Stimulated activated CD4-positive, alpha-beta T cell treated with anti-CD3 and anti-CD28 coated beads, Interleukin-15, amount 100 ng/mL, for 48 hours (primary cell): ENCODE measurements at places on chromosomes 3 and 15.
A peak's percentile ranks its signal among the peaks of the same experiment; 100 is the strongest.

- no peak for DNase-seq
Measured at GRCh38 chr3:123683505-123684154, 98.8 kb upstream of the HACD2 start.

DNA sequence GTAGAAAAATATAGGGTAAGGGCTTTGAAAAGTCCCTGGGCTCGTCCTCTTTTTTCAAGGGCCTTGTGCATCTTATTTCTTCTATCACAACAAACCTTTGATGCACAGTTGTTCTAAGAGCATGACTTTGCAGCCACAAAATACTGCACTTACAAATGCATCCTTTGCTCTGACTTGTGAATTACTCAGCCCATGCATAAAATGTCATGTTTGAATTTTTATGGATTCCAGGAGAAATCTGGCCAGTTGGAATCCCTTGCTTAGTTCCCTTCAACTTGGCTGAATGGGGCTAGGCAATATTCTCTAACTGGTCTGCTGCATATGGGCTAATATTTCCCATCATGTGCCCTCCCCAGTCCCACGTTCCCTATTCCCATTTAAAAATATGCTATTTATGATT, 523.9 kb upstream of the RGMA start:
- DNase-seq, result no peak

GRCh38 chr3:27568393-27568792, 84.2 kb upstream of the SLC4A7 start:
- no peak for DNase-seq

DNA sequence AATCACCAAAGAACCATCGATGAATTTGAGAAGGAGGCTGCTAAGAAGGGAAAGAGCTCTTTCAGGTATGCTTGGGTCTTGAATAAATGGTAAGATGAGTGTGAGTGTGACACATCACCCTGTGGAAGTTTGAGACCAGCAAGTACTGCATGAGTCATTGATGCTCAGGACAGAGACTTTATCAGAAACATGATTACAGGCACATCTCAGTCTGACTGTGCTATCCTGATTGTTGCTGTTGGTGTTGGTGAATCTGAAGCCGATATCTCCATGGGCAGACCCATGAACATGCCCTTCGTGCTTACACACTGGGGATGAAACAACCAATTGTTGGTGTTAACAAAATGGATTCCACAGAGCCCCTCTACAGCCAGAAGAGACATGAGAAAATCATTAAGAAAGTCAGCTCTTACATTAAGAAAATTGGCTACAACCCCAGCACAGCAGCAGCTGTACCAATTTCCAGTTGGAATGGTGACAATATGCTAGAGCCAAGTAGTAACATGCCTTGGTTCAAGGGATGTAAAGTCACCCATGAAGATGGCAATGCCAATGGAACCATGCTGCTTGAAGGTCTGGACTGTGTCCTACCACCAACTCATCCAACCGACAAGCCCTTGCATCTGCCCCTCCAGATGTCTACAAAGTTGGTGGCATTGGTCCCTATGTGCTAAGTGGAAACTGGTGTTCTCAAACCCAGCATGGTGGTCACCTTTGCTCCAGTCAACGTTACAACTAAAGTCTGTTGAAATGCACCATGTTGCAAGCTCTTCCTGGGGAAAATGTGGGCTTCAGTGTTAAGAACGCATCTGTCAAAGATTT, 20.5 kb downstream of the TM4SF4 start:
- no peak for DNase-seq

DNA sequence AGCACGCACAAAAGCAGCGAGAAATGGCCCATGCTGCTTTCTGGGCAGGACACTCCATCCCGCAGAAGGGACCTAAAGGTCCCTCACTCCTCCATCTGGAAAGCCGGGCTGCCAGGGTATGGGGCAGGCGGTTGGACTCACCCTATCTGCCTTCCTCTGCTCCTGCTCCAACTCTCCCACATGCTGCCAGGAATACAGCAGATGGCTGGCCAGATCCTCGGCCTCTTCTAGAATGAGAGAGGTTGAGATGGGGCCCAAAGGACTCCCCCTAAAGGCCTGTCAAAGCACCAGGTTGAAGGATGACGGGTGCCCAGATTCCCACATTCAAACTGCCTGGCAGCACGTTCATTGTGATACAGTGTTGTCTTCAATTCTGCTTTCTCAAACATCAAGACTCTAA, 85.1 kb upstream of the C2CD4B start:
- DNase-seq, result no peak

DNA sequence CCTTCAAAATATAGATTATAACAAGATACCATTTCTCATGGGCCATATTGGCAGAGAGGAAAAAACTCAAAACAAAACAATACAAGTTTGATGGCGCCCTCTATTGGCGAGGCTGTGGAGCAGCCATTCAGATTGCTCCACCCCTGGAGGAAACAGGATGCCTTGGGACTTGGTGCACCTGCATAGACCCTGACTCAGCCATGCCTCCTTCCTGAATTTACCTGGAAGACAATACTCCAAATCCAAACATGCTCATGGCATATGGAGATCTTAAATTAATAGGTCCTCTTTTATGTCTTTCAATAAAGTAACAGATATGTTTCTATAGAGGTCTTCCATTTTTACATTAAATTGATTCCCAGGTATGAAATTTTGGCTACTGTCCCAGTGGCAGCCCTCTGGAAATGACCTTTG, 90.0 kb downstream of the APBA2 start:
- peak; percentile 33 for DNase-seq

GRCh38 chr15:60483042-60483441, 4.1 kb upstream of the ICE2 start:
- DNase-seq, result no peak
